Activated T-helper 17 cell treated with anti-CD3 and anti-CD28 coated beads, Interleukin-2, amount 50 U/mL, for 72 hours (primary cell): ENCODE measurements at places on chromosomes 5 and 9.

- no peak for ATAC-seq
Measured at GRCh38 chr5:59823420-59823819, 70.1 kb downstream of the PDE4D start.

DNA sequence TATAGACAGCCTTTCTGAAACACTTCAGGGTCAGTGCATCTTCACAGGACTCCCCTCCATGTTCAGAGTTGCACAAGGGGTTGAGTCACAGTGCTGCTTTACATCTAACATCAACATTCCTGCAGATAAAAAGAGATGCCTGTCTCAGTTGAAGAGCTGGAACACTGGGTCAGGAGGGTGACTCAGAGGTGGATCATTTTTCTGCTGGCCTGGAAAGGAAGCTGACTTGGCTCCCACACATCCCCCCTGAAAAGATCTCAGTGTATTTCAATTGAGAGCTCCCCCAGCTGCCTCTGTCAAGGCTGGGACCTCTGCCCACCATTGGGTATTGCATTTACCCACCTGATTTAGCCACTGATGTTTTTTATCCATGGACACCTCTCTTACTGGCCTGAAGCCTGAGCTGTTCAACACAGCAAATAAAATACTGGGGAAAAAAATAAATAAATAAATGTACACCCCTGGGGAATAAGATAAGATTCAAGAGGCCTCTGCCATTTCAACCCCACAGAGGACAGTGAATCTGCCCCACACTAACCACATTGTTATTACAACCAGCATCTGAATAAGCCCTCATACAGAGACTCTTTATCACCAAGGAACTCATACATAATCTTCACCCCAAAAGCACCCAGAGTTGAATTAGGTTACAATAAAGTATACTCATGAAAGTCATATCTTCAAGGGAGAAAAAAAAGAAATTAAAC is 716.4 kb downstream of the SEMA5A start:
- no peak for ATAC-seq

DNA sequence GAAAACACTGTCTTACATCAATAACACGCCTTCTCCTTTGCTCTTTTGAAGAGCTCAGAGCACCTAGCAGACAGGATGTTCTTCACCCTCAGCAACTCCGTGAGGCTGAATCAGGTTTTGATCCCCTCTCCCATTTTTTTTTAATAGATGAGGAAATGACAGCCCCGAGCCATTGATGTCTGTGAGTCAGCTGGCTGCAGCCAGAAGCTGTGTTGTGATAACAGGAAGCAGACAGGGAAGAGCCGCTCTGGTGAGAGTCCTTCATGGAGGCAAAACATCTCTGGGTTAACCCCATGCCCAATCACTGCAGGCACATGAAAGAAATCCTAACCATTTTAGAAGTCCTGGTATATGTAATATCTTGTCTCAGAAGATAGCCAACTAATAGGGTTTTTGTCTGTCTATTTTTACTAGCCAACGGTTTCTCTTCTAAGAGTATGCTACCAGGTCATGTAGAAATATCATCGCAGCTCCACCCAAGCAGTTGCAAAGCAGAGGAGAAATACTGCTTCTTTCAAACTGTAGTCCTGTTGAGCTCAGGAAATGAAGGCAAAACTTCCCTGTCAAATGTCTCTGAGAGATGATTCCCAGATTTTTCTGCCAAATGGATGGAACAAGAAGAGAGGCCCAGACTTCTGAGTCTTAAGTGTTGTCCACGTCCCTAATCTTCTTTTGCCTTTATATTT is 568.9 kb downstream of the CCDC171 start:
- no peak for ATAC-seq

DNA sequence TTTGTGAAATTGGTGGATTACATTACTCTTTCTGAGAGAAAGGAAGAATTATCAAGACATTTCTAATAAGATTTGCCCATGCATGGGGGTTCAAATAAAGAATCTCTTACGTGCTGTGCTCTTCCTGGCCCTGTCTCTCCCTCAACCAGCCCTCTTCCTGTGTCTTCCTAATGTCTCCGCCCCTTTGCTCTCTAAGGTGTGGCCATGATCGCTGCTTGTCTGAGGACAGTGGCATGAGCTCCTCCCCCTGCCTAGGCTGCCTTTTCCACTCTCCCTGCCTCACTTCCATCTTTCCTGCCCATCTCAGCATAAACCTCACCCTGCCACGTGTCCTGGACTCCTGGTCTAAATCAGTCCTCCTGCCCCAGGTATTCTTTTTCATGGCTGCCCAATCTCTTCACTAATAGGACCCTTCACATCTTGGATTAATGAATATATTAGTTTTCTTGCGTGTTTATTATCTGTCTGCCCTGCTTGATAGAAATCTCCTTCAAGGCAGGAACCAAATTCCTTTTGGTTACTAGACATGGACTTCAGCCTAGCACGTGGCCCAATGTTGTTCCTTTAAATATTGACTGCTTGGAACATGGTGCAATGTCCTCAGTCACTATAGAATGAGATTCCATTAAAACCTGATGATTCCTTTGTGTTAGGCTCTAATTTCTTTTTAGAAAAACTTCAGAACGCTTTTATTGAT is 122.3 kb downstream of the MTRR start:
- ATAC-seq = no peak

- ATAC-seq = no peak
Measured at GRCh38 chr5:95178046-95178651, 106.7 kb downstream of the MCTP1 start.
